ENCODE measurements at places on chromosomes 5 and 9.
A peak's percentile ranks its signal among the peaks of the same experiment; 100 is the strongest.

GRCh38 chr5:94793113-94793815, 174.8 kb downstream of the SLF1 start:
- DNase-seq, result no peak

DNA sequence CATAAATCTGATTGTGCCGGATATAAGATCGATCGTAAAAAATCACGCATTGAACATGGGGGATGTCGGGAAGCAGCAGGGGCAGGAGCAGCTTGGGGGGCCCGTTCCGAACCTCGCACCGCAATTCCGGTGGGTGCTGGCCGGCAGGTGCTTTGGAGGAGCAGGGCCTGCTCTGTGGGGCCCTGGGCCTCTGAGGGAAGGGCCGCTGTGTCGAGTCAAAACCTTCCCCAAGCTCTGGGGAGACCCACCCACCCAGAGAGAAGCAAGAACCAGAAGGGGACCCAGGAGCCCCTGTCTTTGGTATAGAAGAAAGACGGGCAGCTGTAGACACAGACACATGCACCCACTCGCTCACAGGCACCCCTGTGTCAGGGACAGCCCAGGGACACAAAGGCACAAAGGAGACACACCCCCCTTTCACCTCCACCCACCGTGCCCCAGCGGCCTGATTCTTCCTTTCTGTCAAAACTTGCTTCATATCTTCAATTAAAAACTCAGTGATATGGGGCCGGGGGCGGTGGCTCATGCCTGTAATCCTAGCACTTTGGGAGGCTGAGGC, 49.4 kb upstream of the ZBTB43 start:
- DNase-seq, result no peak

DNA sequence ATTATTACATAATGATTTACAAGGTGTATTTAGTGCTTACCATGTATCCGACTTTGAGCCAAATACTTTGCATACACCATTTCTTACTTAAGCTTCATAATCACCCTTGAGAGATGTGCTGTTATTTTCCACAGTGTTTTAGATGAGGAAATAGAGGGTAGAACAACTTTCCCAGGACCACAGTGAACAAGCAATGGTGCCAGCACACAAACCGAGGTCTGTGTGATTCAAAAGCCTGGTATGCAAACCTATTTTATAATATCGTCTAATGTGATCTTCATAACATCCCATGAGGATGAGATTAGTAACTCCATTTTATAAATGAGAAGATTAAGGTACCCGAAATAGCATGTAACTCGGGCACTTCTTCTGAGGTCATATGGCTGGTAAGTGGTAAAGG, 294.7 kb downstream of the NSG2 start:
- DNase-seq, result no peak

DNA sequence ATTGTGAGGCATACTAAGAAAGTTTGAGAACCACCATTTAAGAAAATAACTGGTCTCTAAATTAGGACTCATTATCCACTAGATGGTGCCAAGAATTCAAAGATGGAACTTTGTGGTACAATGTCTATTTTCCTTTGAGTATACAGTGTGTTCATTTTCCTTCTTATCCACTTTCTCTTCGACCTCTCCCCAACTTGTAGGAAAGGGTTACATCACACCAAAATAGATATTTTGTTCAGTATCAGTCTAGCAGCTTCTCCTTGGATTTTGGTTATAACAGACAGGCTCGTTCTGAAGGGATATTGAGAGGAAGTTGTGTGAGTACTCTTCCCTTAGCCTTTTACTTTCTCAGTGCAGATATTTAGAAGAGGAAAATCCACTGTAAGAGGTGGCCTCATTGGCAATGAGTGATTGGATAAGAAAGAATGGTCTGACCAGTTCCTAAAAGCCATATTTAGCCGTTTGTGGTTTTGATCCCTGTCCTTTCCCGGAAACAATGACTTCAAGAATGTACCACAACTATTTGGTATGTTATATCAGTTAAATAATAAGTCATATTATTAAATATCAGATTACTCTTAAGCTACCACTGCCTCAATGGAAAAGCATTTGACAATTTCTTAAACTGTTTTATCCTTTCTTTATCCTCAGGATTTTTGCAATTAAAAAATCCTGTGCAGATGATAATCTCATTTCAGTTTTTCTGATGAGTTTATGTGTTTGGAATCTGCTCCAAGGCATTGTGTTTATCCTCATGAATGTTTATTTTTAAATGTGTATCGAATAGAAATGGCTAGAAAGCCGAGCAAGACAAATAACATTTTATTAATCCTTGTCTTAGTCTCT, 69.0 kb upstream of the GRAMD2B start:
- peak; percentile 52 for DNase-seq

DNA sequence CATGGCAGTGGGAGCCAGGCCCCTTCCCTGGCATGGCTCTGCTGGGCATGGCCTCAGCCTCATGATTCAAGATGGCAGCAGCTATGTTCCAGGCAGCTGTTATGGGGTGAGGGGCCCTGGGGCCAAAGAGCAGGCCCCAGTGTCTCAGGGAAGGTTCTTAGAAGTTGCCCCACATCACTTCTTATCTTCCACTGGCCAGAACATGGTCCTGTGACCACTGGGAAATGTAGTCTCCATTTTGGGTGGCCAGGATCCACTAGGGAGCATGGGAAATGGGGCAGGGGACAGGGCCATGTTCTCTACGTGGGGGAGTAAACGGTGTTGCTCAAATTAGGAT, 18.3 kb downstream of the SUSD3 start:
- no peak for DNase-seq

- DNase-seq, result no peak
Measured at GRCh38 chr9:91809581-91810285, 140.3 kb downstream of the ROR2 start.

- no peak for DNase-seq
Measured at GRCh38 chr5:45677524-45677923, 18.7 kb downstream of the HCN1 start.

DNA sequence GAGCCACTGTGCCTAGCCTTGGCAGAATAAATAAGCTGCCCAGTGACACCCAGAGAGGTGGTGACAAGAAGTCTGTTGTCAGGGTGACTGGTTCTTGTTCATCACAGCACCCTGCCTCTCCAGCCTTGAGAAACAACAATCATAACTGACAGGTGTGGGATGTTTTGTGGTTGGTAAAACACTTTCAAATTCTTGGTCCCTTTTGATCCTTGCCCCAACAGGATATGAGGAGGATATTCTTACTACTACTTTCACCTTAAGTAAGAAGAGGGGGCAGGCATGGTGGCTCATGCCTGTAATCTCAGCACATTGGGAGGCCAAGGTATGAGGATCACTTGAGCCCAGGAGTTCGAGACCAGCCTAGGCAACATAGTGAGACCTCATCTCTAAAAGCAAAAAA, 14.2 kb upstream of the FRRS1L start:
- no peak for DNase-seq

- DNase-seq, result no peak
Measured at GRCh38 chr9:87812375-87813118, 70.1 kb upstream of the SPATA31E1 start.

DNA sequence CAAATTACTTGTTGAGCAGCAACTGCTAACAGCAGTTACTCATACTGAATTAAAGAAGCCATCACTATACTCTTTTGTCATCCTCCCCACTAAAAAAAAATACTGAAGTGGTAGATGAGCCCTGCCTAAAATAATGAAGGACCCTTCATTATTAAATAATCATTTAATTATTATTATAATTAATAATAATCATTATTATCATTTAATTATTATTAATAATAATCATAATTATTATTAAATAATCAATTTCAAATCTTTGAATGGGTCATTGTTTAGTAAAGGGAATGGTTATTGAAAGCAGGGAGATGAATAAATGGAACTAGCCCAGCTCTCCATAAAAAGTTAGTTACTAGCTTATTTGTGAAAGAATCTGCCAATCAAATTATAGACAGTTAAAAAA, 396.4 kb downstream of the NFIB start:
- DNase-seq, result no peak

DNA sequence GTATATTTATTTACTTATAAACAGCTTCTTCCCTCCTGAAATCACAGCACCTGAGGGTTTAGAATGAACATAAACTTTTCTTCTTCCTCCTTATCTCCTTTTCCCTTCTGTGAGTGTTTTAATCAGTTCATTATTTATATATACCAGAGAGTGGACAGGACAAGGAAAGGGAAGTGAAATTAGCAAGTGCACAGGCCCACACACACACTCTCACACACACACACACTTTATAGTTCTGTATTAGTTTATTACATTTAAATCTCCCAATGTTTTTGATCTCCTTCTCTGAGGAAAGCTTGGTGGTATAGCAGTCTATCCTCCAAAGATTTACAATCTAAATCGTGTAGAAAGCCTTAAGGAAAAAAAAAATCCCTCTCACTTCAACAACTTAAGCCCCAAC, 353.5 kb downstream of the NDUFS4 start:
- DNase-seq, result no peak

GRCh38 chr5:139636207-139636792, 11.8 kb upstream of the CXXC5 start:
- no peak for DNase-seq

DNA sequence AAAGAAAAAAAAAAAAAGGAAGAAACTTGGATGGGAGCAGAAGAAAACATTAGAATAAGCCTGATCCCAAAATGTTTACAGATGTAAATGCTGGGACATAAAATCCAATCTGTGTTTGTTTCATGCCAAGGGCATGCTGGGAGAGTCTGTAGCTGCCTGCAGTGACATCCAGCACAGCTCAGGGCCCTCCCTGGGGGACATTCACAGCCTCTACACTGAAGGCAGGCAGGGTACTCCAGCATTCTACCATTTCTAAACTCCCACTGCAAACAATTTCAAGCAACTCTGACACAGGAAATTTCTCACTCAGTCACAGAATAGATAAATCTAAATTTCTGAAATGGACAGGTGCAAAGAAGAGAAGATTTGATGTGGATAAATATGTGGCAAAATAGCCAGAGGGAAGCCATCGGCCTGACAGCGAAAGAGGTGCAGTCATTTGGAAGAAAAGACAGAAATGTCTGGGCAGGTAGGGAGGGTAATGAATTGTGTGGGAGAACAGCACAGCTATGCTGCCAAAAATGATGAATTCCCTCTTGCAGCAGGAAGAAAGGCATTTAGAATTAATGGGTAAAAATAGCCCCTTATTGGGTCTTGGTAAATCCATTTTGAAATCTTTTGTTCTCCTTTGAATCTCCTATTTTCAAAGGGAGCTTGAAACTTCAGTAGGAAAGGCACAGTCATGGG, 199.4 kb downstream of the MED10 start:
- no peak for DNase-seq

- no peak for DNase-seq
Measured at GRCh38 chr9:131963072-131964030, 116.3 kb downstream of the MED27 start.

DNA sequence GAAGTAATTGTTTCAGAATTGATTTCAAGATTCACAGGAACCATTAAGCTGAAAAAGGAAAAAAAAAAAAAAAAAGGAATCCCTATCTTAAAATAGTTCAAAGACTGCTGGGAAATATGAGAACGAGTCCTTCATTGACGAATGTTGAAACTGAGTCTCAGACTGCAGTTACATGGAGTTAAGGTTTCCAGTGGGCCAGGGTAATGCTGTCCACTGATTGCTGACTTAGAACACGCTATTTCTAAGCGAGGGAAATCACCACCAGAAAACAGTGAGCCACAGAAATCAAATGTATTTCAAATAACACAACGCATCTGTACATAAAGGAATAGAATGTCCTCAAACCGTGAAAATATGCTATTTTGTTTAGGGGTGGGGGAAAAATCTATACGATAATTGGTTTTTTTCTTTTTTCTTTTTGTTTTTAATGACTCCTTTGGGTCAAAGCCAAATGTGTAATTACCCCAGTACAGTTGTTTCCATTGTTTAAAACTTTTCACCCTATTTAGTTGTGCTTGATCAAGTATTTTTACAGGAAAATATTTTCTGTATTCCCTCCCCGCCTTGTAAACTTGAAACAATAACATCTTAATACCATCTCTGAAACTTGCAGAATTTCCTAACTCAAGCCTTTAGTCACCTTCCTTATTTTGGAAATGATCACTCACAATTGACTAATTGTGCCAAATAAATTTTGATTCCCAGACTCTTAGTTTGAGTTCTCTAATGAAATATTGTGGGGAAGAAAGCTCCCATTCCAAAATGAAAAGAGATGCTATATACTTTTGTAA, 208.3 kb downstream of the MCTP1 start:
- no peak for DNase-seq

- no peak for DNase-seq
Measured at GRCh38 chr5:103669615-103670014, 107.0 kb upstream of the NUDT12 start.

DNA sequence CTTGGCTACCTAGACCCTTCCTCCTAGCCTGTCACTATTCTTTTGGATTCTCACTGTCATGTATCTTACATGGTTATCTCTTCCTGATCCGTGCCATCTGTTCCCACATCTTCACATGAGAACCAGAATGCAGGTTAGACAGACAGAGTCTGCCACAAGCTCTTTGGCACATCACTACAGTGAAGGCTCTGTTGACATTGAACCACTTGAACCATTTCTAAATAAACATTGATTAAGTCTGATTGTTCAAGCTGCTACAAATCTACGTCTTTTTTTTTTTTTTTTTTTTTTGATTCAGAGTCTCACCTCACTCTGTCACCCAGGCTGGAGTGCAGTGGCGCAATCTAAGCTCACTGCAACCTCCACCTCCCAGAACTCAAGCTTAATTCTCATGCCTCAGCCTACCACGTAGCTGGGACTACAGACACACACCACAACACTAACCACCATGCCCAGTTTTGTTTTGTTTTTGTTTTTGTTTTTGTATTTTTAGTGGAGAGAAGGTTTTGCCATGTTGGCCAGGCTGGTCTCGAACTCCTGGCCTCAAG, 85.1 kb upstream of the LRRTM2 start:
- no peak for DNase-seq

- peak; percentile 58 for DNase-seq
Measured at GRCh38 chr5:36150676-36151433, 832 bp downstream of the LMBRD2 start.

DNA sequence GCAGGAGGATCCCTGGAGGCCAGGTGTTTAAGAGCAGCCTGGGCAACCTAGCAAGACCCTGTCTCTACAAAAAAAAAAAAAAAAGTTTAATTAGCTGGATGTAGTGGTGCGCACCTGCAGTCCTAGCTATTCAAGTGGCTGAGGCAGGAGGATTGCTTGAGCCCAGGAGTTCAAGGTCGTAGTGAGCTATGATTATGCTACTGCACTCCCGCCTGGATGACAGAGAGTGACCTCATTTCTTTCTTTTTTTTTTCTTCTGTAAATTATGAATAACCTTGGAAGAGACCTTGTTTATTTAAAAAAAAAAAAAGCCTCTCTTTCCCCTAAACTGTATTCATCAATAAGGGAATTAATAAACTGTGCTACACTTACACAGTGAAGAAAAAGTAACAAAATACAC, 43.6 kb upstream of the SLC30A5 start:
- DNase-seq, result no peak

DNA sequence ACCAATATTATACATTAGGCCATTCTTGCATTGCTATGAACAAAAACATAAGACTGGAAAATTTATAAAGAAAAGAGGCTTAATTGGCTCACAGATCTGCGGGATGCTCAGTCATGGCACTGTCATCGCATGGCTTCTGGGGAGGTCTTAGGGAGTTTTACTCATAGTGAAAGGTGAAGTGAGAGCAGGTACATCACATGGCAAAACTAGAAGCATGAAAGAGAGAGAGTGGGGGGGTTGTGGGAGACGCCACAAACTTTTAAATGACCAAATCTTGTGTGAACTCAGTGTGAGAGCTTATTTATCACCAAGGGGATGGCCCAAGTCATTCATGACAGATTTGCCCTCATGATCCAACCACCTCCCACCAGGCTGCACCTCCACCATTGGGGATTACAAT, 398.3 kb upstream of the EDIL3 start:
- DNase-seq, result no peak
